Right hindlimb (tissue), 1 donor: ENCODE measurements at places on chromosomes 2 and 18.

DNA sequence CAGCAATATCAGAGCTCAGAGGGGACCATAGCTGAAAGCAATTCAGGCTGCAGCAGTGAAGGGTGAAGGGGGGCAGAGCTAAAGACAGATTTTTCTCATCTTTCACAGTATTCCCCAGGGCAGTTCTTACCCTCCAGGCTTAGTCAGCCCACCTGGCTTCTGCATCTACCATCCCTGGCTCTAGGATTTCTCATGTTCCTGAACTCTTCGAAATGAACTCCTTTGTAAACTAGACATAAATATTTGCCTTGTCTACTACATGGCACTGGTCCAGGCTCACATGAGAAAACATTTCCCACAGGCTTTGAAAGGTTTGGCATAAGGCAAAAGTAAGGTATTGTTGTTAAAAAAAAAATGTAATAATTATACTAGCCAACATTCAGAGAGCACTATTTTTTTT is 23.6 kb upstream of the NEB start:
- DNase-seq = no peak

GRCh38 chr2:191299010-191299409 is 53.8 kb downstream of the MYO1B start:
- no peak for DNase-seq

DNA sequence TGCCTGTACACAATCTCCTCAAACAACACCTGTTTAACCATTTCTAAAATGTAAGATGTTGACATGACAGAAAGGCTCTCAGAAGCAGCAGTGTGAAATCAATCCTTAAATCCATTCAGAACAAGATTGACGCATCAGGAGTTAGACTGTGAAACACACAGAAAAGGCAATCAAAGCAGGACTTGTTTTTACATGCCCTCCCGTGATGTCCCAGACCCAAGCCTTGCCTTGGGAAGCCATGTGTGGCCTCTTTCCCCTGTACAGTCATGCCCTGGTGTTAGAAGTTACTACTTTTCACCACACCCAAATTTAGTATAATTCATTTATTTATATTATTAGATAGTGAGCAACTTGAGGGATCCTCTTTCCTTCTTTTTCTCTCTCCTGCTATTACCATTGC is 115.7 kb downstream of the NCKAP5 start:
- DNase-seq = no peak

GRCh38 chr2:164696634-164697033 is 75.4 kb upstream of the GRB14 start:
- DNase-seq = no peak

DNA sequence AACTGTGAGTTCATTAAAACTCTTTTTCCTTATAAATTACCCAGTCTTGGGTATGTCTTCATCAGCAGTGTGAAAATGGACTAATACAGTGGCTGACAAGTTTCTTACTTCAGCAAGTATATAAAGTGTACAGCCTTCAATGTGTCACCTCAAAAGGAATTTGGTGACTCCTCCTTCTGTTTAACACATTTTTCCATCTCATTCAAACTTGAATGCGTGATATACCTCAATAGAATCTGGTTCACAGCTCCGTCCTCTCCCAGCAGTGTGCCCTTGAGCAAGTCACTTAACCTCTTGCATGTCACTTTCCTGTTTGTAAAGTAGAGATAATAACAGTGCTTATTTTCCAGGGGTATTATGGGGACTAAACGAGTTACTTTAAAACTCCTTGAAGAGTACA is 159.6 kb downstream of the CCBE1 start:
- no peak for DNase-seq

DNA sequence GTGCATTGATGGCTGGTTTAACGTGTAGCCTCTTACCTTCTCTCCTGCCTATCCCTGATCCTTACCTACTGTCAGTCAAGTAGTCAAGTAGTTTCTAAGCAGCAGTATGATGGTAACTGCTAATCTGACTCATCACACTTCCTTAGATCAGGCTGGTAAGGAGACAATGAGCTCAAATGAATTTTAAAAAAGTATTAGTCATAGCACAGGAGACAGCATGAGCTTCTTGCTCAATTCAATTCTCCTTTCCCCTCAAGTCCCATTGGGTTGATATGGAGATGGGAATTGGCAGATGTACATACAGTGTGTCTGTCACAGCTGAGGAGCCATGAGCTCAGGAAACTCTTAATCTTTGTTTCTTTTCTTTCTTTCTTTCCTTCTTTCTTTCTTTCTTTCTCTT is 799.7 kb downstream of the LRP1B start:
- no peak for DNase-seq

DNA sequence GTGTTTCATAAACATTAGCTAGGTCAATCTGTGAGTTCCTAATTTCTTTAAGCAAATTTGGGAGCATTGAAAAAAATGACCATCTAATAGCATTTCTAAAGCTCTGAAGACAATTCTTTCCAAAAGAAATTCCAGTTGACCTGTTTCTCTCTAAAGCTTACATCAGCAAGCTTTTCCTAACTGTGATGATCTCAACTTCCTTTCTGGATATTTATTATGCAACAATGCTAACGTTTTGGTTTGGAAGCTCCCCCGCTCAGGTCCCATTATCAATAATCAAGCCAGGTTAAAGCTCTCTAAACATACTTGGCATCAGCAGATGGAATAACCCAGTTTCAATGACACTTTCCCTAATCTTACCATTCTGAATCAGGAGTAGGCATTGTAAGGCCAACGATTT is 196.3 kb upstream of the TANK start:
- no peak for DNase-seq

DNA sequence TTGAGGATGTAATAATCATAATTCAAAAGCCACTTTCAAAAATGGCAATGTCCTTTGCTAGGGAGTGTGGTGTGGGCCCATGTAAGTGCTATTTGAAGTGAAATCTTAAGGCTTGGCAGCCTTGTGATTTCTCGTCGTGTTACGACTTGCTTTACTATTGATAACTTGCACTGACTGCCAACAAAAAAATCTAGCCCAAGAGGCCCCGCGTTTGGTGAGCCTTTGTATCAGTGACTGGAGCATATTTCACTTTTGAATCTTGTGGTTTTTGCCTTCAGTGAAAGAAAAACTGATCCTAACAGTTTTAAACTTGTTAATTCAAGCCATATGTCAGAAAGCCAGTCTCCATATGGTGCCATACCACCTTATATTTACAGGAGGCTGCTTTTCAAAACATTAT is 248.0 kb downstream of the TMEM182 start:
- no peak for DNase-seq

GRCh38 chr2:45834372-45834771 is 182.9 kb downstream of the PRKCE start:
- DNase-seq = no peak

- no peak for DNase-seq
Measured at GRCh38 chr18:74507927-74508326, 11.8 kb downstream of the CNDP2 start.

DNA sequence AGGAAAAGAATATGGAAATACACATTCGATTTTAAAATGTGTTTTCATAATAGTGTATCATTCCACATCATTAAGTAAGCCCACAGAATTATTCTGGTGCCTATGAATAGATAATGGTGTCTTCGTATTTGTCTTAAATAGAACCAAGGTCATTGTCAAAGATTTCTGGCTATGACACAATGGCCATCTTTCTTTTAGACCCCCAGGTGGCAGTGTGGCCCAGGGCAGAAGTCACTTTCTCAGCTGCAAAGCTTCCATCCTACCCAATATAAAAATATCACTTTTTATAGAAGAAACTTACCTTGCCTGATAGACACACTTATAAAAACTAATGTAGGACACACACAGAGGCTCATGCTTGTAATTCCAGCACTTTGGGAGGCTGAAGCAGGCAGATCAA is 57.5 kb downstream of the ZRANB3 start:
- no peak for DNase-seq

- DNase-seq = no peak
Measured at GRCh38 chr2:112244854-112245253, 10.0 kb downstream of the ZC3H8 start.

- DNase-seq = no peak
Measured at GRCh38 chr2:161136696-161137324, 23.4 kb upstream of the TANK start.

- no peak for DNase-seq
Measured at GRCh38 chr2:67585400-67585799, 188.3 kb downstream of the ETAA1 start.
